Central memory CD4-positive, alpha-beta T cell (primary cell): ENCODE measurements at places on chromosomes 7 and 10.

DNA sequence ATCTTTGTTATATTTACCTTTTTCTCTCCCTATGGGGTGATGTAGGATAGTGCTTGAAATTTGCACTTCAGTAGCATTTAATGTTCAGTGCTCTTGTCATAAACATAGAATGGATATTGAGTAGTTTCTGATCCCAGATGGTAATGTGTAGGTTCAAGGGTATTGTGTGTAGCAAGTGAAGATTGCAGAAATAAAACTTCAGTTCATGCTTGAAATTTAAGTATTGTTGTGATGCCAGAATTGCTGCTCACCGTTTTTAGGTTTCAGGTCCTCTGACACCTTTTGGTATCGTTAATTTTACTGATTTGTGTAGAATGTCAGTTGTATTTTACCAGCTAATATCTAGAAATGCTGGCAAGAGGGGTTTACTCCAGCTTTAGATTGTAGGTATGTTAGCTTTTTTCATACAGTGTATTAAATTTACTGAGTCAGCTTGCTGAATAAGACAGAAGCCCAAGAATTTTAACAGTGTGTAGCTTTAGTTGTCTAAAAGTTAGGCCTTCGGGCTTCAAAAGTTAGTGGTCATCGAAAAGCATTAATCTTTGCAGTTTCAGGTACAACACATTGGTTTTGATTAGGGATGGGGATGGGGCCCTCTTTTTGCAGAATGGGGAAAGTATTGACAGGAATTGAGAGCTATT is 1.9 kb downstream of the PTEN start:
- no peak for DNase-seq

DNA sequence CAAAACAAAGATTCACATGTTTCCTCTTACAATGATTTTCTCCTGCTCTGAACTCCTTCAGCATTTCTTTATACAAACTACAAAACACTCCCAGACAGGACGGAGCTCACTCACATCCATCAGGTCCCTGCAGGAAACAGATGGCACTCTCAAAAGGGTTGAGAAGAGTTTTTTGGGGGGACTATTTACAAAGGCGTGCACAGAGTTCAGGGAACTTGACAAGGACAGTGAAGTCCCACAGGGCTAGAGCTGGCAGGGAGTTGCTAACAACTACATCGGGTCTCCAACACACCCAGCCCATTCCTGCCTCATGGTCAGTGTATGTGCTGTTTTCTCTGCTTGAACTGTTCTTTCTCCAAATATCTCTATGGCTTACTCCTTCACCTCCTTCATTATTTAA is 24.7 kb upstream of the YAE1 start:
- no peak for DNase-seq

- DNase-seq = no peak
These were observed 548.2 kb upstream of the PFKP start for GRCh38 chr10:2519139-2519538.

DNA sequence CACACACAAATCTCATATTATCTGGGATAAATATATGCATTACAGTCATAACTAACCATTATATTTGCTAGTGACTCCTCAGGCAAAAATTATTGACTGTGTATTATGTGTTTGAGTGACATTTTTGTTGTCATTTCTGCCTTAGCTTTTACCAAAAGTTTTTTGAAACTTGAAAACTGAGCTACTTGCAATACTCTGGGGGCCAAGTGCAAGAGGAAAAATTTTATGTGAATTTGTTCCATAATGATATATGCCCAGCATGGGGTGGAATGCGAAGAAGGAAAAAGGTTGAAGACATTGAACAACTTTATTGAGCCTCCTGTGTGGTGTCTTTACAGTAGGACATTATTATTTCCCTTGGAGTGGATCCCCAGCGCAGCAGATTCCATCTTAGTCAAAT is 176.8 kb upstream of the FERD3L start:
- no peak for DNase-seq

DNA sequence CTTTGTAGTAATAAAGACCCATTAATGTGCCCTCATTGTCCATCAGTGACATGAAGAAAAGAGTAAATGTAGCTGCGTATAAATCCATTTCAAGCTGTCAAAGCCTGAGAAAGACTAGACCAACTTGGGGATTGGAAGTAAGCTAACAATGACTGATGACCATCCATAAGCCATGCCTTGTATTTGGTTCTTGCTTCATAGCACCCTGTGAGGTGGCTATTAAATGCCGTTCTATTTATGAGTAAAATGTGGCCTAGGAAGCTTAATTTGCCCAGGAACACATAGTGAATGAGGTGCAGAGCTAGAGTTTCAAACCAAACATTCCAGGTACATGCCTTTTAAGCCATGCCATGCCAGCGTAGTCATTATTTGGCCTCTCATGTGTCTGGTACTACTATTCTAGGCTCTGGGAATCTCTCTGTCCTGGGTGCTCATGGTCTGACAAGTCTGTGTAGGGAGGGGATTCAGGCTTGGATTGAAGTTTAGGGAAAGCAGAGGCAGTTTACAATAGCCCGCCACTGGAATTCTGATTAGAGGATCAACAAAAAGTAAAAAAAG is 92.1 kb downstream of the ZNF277 start:
- no peak for DNase-seq

- no peak for DNase-seq
These were observed 66.9 kb downstream of the CDHR3 start for GRCh38 chr7:106029941-106030340.

DNA sequence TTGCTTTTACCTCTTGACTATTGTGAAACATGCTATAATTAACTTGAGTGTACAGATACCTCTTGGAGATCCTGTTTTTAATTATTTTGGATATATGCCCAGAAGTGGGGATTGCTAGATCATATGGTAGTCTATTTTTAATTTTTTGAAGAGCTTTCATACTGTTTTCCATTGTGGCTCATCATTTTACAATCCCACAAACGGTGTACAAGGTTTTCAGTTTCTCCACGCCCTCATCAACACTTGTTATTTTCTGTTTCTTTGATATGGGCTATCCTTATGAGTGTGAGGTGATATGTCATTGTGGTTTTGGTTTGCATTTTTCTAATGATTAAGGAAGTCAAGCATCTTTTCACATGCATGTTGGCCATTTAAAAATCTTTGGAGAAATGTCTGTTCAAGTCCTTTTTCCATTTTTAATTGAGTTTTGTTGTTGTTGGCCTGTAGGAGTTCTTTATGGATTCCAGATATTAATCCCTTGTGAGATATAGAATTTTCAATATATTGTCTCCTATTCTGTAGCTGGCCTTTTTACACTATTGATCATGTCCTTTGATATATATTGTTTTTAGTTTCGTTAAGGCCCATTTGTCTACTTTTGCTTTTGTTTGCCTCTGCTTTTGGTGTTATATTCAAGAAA is 7.5 kb downstream of the AGK start:
- peak; percentile 51 for DNase-seq

DNA sequence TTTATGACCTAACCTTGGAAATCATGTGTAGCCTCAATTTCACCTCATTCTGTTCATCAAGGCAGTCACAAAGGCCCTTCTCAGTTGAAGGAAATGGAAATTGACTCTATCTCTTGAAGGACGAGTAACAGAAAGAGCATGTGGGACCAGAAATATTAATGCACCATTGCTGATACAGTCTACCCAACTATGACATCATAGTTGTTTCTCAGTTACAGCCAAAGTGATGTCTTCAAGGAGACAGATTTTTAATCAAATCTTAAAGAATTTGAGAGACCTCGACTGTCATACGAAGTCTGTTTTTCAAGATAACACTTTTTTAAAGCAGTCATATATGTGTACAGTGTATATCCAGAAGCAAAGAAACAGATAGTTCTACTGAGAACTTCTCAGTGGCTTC is 335.7 kb upstream of the PHF14 start:
- DNase-seq = no peak

GRCh38 chr7:132090444-132090843 is 485.8 kb downstream of the PLXNA4 start:
- DNase-seq = no peak

DNA sequence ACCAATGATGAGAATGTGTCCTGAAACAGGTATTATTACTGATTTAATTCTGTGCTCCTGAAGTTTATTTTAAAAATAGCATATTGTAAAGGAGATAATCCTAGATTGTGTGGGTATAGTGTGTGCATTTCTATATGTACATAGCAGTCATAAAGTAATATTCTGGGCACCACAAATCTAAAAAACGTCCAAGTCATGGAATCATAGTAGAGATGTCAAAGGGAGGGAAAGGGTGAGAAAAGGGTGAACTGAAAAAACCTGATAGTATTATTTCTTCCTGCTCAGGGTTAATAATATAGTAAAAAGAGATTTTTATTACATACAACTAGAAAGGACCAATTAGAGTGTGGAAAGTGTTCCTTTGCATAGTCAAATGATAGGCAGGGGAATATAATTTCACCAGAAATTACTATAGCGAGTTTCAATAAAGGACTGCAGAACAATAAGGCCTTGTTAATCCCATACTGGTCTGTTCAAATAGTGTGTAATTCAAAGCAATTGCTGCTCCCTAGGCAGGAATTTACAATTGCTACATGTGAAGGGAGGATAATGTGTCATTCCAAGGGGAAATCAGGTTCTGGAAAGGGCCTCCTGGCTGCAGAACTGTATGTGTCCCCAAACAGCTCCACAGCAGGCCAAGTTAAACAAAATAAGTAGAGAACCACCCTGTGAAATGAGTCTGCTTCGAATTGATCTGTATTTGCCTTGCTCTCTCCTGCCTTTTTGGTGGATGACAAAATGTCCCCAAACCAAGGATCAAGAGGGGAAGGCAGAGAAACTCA is 42.5 kb upstream of the KMT2E start:
- DNase-seq = no peak

- no peak for DNase-seq
These were observed 100.4 kb downstream of the RGS10 start for GRCh38 chr10:119441921-119442757.

DNA sequence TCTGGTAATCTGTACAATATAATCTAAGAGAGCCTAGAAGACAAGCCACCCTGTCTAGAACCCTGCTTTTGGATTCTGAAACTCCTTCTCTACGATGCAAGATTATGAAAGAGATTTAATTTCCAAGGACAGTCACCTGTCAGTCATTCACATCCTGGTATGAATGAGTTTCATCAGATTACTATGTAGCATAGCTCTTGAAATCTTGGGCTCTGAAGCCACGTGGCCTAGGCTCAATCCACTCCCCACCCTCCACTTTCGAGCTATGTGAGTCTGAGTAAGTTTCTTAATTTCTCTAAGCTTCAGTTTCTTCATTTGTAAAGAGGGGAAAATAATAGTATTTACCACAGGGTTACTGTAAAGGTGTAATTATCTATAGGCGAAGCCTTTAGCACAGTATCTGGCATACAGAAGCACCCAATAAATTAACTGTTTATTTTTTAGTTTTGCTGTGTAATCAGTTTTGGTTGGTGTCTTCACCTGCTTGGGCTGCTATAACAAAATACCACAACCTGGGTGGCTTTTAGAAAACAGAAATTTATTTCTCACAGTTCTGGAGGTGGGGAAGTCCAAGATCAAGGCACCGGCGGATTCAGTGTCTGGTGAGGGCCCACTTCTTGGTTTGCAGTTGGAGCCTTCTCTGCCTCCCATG is 71.3 kb downstream of the MYOF start:
- DNase-seq = no peak

- DNase-seq = no peak
These were observed 275.2 kb downstream of the BAMBI start for GRCh38 chr10:28952523-28952922.

DNA sequence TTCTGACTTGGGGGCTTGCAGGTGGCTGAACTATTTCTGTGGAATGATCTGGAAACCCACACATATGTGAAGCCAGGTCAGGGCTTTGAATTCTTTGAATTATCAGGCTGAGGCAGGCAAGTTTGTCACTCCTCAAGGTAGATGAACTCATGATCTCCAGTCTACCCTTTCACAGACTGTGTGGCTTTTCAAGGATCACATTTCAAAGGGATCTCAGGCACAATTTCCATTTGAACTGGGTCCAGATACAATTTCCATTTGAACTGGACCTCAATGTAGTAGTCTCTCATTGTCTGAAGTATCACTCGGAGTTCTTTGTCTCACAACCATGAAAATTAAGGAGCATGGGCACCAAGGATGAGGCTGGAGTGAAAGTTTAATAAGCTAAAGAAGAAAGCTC is 25.7 kb upstream of the EIF4H start:
- DNase-seq = no peak

- DNase-seq = no peak
These were observed 2.4 kb upstream of the FGF8 start for GRCh38 chr10:101778151-101778780.

DNA sequence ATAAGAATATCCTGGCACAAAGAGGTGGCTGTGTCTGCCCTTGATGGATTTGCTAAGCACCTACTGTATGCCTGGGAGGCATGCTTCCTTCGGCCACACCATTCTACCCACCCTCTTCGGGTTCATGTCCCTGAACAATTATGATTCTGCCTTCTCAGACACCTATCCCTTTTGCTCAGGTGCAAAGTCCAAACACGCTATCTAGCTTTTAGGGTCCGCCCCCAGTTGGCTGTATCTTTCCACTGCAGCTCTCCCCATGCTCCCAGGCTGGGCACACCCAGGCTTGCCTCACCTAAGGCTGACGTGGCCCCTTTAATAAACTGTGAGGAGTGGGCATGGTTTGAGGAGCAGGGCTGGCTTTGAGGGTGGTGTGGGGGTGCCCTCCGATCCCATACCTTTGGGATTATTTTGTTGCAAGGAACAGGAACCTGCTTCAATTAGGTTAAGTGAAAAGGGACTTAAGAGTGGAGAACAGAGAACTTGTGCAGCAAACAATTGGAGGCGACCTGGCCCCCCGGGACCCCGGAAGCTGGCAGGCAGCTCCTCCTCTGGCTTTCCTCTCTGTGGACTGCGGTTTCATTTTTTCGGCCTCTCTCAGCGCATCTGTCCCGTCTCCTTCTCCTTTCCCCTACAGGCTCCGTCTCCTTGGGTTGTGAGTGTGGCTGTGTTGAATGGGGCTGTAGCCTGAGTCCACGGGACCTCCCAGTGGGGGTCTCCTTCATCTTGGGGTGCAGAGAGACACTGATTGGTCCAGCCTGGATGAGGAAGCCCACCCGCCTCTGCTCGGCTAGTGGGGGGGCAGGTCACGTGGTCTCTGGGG is 3.8 kb downstream of the CLIP2 start:
- DNase-seq = no peak

- no peak for DNase-seq
These were observed 59.0 kb downstream of the YKT6 start for GRCh38 chr7:44259547-44260457.

- DNase-seq = no peak
These were observed 30.5 kb downstream of the CDH23 start for GRCh38 chr10:71427246-71427645.

DNA sequence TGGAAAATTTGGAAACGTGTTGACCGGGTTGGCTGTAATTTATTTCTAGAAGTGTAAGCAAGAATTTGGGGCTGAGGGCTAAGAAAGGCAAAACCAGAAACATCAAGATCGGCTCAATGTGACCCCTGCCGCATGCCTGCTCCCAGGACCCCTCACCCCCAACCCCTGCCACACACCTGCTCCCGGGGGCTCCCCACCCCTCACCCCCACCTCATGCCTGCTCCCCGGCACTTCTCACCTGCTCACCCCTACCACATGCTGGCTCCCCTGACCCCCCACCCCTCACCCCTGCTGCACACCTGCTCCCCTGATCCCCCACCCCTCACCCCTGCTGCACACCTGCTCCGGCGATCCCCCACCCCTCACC is 19.0 kb upstream of the CFAP46 start:
- DNase-seq = no peak

GRCh38 chr10:133467286-133467911 is 13.7 kb downstream of the SCART1 start:
- no peak for DNase-seq

- no peak for DNase-seq
These were observed 50.4 kb downstream of the TFEC start for GRCh38 chr7:115980159-115980558.

GRCh38 chr7:128235471-128235870 is 5.6 kb upstream of the LEP start:
- DNase-seq = no peak

GRCh38 chr7:5689716-5690115 is 91.7 kb downstream of the RNF216 start:
- no peak for DNase-seq
